ENCODE measurements at places on chromosomes 13 and 19. TPM values are rescaled to one million over a fixed set of nuclear protein-coding genes. Genes with fewer than 3 reads are reported as not detected.

Gene CACNG6
- not detected for total RNA-seq

Gene PODNL1
- total RNA-seq = 4.8 TPM

Gene PSG11
- not detected for total RNA-seq

Gene MEIS3
- total RNA-seq = 46.6 TPM

Gene PPP1R13L
- 6.8 TPM for total RNA-seq

Gene ZNF132
- total RNA-seq = 8.0 TPM

Gene ZNF383
- 6.1 TPM for total RNA-seq

Gene CDC37
- total RNA-seq = 177 TPM

Gene CABP5
- total RNA-seq = not detected

Gene SLC25A30
- 13.1 TPM for total RNA-seq

Gene SPRED3
- total RNA-seq = 2.1 TPM

Gene KLF12
- total RNA-seq = 7.7 TPM

Gene LGI4
- total RNA-seq = 0.05 TPM

Gene ZMYM2
- 80.1 TPM for total RNA-seq

Gene TNFSF13B
- 3.9 TPM for total RNA-seq

Gene NRTN
- not detected for total RNA-seq

Gene LGALS13
- not detected for total RNA-seq
